ENCODE measurements at places on chromosomes 13 and 19.
A peak's percentile ranks its signal among the peaks of the same experiment; 100 is the strongest.

- no peak for DNase-seq
Measured at GRCh38 chr13:48873081-48873480, 102.6 kb upstream of the FNDC3A start.

- DNase-seq: peak; percentile 84
Measured at GRCh38 chr13:49110122-49110912, 109.8 kb upstream of the MLNR start.

DNA sequence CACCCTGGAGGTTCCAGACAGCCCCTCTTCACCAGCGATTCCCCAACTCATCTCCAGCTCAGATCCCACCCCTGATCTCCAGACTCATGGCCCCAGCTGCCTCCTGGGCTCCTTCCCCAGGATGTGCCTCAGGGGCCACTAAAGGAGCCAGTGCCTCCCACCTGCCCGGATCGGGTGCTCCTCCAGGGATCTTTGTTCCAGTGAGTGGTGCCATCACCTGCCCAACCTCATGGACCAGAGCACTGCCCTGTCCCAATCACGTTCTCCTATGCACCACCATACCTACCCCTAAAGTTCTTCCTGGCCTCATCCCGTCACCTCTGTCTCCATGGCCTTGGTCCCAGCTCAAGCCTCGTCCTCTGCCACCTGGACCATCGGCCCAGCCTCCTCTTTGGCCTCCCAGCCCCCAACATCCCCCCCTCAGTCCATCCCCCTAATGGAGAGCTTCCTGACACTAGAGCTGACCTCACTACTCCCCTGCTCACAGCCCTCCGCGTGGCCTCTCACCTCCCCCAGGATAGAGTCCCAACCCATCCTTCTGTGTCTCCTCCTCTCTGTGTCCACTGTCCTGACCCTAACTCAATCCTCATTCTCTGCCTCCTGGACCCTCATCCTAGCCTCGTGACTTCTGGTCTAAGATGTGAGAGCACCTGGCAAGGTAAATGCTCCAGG, 8.8 kb upstream of the GARIN5A start:
- no peak for DNase-seq

DNA sequence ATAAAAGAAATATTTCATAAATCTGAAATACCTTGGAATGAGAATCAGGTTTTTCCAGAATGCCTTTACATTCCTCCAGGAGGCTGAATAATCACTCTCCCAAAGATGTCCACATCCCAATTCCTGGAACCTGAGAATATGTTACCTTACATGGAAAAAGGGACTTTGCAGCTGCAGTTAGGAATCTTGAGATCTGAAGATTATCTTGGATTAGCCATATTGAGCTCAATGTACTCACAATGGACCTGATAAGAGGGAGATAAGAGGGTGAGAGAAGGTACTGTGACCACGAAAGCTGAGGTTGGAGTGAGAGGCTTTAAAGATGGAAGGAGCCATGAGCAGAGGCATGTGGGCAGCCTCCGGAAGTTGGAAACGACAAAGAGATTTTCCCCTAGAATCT, 36.8 kb upstream of the MBNL2 start:
- DNase-seq: no peak

GRCh38 chr13:45847554-45848224, 3.9 kb downstream of the SIAH3 start:
- no peak for DNase-seq

Measured in dorsolateral prefrontal cortex (tissue), 122 donors.